Immature natural killer cell (primary cell): ENCODE measurements at places on chromosomes 12 and 14.
A peak's percentile ranks its signal among the peaks of the same experiment; 100 is the strongest.

GRCh38 chr12:52486166-52487105 lies 6.6 kb downstream of the KRT6A start:
- no peak for DNase-seq

GRCh38 chr12:81573228-81573627 lies 185.9 kb downstream of the PPFIA2 start:
- no peak for DNase-seq

- peak; percentile 36 for DNase-seq
Measured at GRCh38 chr14:92922883-92923743, at the start of gene CHGA. Gene CHGA, plus strand, starts transcription at chr14:92923150. Its CDS starts 210 bp downstream, at chr14:92923360.

DNA sequence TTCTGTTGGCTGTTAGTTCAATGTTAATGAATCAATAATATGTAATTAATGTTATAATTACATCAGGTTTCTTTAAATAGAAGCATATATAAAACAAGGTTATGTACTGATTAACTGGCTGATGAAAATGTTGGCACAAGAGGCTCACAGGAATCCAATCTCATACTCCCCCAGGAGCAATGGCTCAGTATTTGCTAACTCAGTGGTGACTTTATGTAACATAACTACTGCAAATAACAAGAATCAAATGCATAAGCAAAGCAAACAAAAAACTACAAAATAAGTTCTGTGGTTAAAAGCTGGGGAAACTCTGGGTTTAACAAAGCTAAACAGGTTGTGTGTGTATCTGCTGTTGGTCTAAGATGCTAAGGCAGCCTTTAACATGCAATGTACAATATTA lies 27.7 kb upstream of the BBS10 start:
- no peak for DNase-seq

GRCh38 chr14:77272261-77272660 lies 1.3 kb upstream of the NGB start:
- DNase-seq, result no peak

DNA sequence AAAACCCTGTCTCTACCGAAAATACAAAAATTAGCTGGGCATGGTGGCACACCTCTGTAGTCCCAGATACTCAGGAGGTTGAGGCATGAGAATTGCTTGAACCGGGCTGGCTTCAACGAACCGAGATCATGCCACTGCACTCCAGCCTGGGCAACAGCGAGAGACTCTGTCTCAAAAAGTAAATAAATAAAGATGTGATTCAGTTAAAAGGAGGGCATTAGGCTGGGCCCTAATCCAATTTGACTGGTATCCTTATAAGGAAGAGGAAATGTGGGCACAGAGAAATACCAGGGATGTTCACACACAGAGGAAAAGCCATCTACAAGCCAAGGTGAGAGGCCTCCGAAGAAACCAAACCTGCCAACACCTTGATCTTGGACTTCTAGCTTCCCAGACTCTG lies 10.1 kb upstream of the DCAF4 start:
- DNase-seq, result no peak

- DNase-seq, result peak; percentile 53
Measured at GRCh38 chr14:105940534-105941225, 414.3 kb downstream of the TMEM121 start.

DNA sequence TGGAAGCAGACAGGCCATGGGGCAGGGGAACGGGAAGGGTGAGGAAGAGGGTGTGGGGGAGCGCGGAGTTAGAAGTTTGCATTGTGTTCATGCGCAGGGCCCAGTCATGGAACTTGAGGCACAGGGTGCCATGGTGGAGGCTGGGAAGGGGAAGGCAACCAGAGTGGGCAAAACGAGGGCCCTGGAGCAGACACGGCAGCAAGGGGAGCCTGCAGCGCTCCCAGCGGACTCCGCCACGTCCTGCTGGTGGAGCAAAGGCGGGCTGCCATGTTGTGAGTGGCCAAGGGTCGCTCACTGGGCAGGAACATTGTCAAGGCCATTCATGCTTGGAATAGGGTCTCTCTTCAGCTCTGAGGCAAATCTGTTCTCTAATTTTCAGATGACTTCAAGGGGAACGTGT lies 20.5 kb downstream of the DEGS2 start:
- no peak for DNase-seq

- DNase-seq, result no peak
Measured at GRCh38 chr14:89926694-89927093, 27.8 kb downstream of the EFCAB11 start.

GRCh38 chr12:15059123-15059522 lies 86.3 kb downstream of the PDE6H start:
- DNase-seq, result no peak

- no peak for DNase-seq
Measured at GRCh38 chr12:31298922-31299321, 27.0 kb downstream of the SINHCAF start.
